ENCODE measurements at places on chromosomes 5 and 9.

DNA sequence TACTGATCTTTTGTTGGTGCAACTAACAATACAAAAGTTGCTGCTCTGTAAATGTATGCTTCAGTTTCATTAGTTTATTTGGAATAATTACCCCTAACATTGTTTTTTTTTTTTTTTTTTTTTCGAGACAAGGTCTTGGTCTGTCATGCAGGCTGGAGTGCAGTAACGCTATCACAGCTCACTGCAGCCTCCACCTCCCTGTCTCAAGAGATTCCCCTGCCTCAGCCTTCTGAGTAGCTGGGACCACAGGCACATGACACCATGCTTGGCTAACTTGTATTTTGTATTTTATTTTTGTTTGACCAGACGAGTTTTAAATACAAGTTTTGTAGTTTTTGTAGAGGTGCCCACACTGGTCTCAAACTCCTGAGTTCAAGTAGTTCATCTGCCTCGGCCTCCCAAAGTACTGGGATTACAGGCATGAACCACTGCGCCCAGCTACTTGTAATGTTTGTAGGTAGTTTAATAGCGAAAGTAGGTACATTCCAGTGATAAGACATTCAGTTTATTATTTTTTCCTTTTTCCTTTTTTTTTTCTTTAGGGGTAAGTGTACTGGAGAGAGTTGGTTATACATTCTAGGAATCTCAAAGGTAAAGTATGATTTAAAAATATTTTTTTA, 6.9 kb downstream of the GAPVD1 start:
- DNase-seq: no peak

DNA sequence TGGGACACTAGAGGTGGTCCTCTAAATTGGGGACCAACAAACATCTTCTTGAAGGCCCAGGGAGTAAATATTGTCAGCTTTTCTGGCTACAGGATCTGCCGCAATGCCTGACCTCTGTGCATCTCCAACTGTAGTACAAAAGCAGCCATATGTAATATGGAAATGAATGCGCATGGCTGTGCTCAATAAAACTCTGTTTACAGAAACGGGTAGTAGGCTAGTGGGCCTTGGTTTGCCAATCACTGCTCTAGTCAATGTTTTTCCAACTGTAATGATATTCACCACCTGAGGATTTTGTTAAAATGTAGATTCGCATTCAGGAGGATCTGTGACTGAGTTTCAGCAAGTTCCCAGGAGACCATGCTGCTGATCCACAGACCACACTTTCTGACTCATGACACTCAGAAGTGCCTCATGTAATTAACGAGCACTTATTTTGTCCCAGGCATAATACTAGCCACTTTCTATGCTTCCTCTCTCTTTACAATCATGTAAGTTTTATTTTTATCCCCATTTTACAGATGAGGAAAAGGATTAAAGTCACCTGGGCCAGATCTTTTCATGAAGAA, 96.9 kb downstream of the MED27 start:
- DNase-seq: no peak

DNA sequence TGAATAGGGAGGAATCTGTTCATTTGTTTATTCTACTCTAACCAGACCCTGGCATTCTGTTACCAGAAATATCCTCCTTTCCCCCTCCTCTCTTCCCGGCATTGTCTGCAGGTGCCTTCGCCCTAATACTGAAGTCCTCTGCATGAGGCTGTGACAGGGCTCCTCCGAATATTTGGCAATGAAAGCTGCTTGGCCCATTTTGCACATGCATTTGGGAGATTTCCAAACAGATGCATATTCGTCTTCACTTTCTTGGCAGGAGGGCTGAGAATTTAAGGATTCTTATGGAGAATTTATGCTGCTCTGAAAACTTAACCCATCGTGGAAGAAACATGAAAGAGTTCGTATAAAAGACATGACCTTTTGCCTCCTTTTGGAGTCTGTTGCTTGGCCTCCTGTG, 484.0 kb downstream of the ZNF608 start:
- DNase-seq: no peak

- DNase-seq: no peak
Observed at GRCh38 chr5:158873104-158873503, 226.6 kb downstream of the EBF1 start.

DNA sequence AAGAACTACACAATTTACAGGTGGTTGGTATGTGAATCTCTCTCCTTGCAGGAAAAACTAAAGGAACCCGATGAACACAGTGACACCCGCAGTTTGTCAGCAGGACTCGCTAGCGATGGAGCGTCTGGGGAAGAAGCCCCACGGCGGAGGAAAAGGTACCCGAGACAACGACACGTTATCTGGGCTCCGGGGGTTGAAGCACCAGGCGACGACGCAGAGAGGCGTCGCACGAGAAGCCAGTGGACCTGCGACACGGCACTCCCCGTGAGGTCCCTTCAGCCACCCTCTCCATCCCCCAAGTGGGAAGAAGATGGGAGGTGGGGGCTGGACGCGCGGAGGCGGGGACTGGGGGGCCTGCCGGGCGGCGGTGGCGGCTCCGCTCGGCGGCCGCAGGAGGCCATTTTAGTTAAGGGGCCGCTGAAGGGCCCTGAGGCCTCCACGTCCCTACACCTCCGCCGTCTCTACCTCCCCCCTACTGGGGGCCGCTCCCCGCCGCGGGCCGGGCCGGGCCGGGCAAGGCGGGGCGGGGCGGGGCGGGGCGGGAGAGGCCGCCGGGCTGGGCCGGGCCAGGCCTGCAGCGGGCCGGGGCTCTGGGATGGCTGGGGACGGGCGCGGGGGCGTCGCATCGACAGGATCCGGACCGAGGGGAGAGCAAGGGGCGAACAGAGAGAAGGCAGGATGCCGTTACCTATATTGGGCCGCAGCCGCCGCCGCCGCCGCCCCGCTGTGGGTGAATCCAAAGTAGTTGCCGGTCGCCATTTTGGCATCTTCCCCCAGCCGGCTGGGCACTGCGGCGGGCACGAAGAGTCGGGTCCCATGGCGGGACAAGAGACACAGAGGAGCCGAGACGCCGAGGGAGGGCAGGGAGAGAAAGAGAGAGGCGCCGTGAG, 754 bp downstream of the ZFR start:
- no peak for DNase-seq

GRCh38 chr5:147170603-147171002, 64.2 kb upstream of the STK32A start:
- DNase-seq: no peak

DNA sequence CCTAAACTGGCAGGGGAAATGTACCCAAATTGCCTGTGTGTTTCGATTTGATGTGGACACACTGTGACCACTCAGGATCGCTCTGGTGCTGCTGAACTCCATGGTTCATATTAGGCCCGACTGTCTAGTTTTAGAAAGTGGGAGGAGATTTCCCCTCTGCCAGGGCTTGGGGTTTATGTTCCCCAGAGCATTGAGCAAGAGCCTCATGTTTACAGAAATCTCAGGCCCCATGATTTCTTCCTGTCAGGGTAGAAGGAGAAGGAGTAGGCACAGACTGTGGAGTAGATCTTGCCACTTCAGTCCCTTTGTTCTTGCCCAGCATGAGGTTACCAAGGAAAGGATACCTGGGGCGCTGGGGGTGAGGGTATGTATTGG, 40.8 kb upstream of the GLRX start:
- peak; percentile 56 for DNase-seq

GRCh38 chr9:27732494-27732893, 159.2 kb upstream of the C9orf72 start:
- no peak for DNase-seq

DNA sequence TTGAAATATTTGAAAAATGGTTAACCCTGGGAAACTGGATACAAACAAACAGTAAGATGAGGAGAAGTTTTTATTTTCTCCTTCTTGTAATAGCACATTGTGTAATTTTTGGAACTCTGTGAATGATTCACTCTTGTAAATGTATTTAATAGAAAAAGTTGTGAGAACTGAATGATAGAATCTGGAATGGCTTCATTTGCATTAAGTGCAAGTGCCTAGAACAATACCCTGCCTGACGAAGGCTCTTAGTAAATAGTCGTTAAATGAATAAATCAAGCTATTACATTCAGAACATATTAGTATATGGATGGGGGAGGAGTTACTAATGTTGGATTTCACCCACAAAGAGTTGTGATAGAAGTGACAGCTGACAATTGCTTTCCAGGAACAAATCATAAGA, 442.5 kb downstream of the EFNA5 start:
- DNase-seq: no peak

GRCh38 chr5:118548761-118549720, 439.3 kb downstream of the DTWD2 start:
- peak; percentile 67 for DNase-seq

DNA sequence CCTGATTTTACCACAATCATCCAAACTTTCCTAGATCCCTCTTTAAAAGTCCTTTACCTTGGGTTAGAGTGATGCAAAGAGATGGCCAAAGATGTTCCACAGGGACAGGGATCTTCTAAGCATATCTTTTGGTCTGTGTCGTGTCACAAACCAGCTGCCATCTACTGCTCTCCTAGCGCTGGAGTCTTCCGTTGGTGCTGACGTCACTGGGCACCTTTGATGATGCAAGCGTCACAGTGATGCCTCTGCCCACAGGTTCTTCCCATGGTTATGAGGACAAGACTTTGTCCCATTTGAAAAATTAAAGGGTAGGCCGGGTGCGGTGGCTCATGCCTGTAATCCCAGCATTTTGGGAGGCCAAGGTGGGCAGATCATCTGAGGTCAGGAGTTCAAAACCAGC, 1.7 kb upstream of the GLT6D1 start:
- no peak for DNase-seq
